ENCODE measurements at places on chromosomes 1 and 21. TPM values are rescaled to one million over a fixed set of nuclear protein-coding genes. Genes with fewer than 3 reads are reported as not detected.
A peak's percentile ranks its signal among the peaks of the same experiment; 100 is the strongest.

DNA sequence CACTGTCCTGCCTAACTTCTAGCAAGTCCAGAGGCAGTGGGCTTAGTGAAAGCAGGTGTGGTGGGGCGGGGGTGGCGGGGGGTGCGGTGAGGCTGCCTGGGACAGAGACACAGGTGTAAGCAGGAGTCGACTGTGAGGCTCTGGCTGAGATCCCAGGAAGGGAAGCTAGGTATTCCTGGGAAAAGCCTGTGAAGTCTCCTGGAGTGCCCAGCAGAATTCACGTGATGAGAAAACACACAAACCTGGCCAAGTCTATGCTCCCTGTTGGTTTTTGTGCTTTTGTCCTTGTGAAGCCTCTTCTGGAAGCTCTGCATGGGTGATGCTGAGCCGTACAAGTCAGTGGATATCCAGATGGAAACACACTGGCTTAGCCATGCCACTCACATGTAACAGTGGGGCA, 5.3 kb downstream of the GALNT2 start:
- no peak for DNase-seq

LACTBL1 gene
- not detected for total RNA-seq

CFAP107 gene
- total RNA-seq, result not detected

CELA3A gene
- total RNA-seq, result not detected

- DNase-seq, result peak; percentile 67
Observed at GRCh38 chr1:200888349-200888838, 6.3 kb upstream of the INAVA start.

DNA sequence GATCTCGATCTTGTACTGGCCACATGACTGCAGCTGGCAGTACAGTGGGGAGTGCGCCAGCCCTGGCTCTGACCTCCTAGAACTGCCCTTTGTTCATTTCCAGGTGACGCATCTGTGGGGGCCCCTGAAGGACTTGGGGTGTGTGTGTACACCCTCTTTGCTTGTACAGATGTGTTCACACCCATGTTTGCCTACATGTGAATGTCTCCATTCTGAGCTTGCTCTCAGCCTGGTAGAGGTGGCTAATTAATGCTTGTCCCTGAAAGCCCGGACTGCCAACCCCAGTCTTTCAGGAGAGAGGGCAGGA, 19.8 kb downstream of the TNFRSF1B start:
- DNase-seq, result no peak

GRCh38 chr21:34198231-34199120, 125.1 kb downstream of the MRPS6 start:
- DNase-seq, result no peak

TSPEAR gene
- total RNA-seq, result not detected

GRCh38 chr1:220227393-220227792, 44.9 kb downstream of the RAB3GAP2 start:
- no peak for DNase-seq

GRCh38 chr1:221946768-221947167, 204.9 kb upstream of the DUSP10 start:
- no peak for DNase-seq

MAN1C1 gene
- 0.54 TPM for total RNA-seq

CRYAA gene
- total RNA-seq, result not detected

DNA sequence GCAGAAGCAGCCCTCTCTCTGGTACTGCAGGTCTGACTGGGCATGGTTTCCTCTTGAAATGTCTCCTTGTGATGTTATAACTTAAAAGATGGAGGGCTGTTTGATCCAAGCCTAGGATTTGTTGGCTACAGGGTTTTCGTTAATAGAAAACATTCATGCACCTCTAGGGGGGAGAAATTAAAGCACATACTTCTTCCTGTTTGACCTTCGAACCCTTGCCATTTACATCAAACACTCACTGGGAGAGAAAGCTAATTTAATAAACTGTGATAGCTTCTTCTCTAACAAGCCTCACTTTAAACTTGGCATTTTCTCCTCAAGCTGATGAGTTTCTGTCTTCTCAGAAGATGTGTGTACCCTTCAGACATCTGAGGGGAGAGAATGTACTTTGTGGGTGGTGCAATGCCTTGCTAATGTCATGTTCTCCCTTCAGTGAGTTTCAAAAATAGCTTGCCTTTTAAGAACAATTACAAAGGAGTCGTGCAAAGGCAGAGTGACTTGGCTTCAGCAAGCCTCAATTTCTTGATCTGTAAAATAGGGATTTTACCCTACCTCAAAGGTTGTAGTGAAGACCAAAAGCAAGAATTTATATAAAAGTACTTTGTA, 20.4 kb downstream of the CACHD1 start:
- no peak for DNase-seq

- DNase-seq, result no peak
Observed at GRCh38 chr1:43719063-43719462, 11.7 kb downstream of the ST3GAL3 start.

- DNase-seq, result peak; percentile 56
Observed at GRCh38 chr1:44677201-44677766, 2.8 kb downstream of the ARMH1 start.

DNA sequence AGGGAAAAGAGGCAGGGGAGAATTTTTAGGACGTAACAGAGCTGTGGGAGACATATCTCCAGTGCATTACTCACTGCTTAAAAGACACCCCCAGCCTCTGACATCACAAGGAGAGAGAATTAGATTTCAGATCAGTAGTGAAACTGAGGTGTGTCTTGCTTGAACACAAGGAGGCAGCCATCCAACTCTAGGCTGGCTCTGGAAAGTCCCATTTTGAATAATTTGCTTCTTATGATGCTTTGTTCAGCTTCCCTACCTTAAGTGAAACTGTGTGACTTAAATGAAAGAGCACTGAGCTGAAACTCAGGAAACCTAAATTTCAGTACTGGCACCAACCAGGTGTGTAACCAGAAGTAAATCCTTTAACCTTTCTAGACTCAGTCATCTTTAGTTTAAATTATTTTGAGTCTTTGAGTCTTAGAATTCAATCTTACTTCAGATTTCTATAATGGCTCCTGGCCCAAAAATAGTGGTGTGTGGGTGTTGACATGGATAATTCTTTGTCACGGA, 251.6 kb upstream of the SGIP1 start:
- DNase-seq, result peak; percentile 65

TNFRSF4 gene
- 4.3 TPM for total RNA-seq

DNA sequence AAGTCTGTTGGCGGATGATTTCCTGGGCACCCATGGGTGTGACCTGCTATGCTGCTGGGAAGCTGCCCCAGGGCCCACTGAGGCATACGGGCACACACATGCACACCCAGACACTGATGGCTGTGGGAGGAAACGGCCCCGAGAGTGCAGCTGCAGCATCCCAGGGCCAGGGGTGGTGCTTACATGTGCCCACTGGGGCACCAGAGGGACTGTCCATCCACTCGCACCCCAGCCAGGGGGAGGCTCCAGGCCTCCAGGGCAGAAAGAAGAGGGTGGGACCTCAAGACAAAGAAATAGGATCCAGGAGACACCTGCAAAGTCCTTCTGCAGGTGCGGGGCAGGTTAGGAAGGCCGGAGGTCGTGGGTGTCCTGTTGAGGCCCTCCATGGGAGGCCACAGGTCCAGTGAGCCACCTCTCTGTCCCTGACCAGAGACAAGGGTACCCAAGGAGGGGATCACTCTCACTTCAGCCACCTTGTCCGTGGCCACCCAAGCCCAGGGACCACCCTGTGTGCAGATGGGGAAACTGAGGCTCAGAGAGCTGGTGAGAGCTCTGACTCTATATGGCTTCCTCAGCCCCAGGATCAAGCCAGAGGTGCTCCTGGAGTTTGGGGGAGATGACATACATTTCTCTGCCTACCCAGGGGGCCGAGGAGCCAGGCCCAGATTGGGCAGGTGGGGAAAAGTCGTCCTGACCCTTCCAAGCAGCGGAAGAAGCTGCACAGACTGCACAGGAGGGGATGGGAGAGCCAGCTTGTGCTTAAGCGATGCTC, 57.1 kb downstream of the WNT9A start:
- no peak for DNase-seq

HPDL gene
- total RNA-seq, result 22.9 TPM

GRCh38 chr1:226094451-226094850, 31.9 kb downstream of the H3-3A start:
- DNase-seq, result no peak

RUNX3 gene
- total RNA-seq, result 22.9 TPM

GRCh38 chr1:244173769-244174168, 122.7 kb downstream of the ZBTB18 start:
- DNase-seq, result no peak

- no peak for DNase-seq
Observed at GRCh38 chr1:116532671-116533428, 38.0 kb downstream of the CD58 start.

KLHL21 gene
- total RNA-seq, result 41.7 TPM

DNA sequence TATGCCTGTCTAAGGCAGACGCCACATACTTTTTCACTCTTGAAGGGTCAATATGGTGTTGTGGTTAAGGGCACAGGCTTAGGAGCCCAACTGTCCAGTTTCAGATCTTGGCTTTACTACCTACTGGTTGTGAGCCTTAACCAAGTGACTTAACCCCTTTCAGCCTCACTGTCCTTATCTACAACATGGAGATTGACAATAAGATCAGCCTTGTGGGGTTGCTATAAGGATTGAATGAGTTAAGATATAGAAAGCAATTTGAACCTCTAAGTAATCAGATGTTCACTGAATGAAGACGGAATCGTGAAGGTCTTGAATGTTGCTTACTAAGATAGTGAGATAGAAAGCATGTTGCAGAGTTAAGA, 121.3 kb upstream of the JUN start:
- DNase-seq, result no peak

DNA sequence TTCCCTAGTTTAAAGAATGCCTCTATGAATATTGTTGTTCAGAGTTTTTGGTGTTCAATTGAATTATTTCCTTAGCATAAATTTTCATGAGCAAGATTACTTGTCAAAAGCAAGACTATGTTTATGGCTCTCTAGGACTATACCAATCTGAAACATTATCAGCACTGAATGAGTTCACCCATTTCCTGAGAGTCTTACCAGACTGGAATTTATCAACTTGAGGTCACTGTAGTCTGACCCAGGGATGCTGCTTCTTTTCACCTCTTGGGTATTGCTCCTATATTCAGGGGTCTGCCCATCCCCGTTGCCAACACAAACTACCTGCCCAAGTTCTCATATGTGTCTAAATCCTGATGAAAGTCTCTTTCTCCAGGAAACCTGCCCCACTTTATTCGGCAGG, 42.6 kb downstream of the OPTC start:
- DNase-seq, result no peak

GRCh38 chr1:206699626-206700025, 14.9 kb downstream of the MAPKAPK2 start:
- no peak for DNase-seq

- DNase-seq, result peak; percentile 17
Observed at GRCh38 chr1:62175568-62176179, 19.0 kb upstream of the L1TD1 start.
